Caco-2 (cell line): ENCODE measurements at places on chromosomes 4 and X. TPM values are rescaled to one million over a fixed set of nuclear protein-coding genes. Genes with fewer than 3 reads are reported as not detected.

DNA sequence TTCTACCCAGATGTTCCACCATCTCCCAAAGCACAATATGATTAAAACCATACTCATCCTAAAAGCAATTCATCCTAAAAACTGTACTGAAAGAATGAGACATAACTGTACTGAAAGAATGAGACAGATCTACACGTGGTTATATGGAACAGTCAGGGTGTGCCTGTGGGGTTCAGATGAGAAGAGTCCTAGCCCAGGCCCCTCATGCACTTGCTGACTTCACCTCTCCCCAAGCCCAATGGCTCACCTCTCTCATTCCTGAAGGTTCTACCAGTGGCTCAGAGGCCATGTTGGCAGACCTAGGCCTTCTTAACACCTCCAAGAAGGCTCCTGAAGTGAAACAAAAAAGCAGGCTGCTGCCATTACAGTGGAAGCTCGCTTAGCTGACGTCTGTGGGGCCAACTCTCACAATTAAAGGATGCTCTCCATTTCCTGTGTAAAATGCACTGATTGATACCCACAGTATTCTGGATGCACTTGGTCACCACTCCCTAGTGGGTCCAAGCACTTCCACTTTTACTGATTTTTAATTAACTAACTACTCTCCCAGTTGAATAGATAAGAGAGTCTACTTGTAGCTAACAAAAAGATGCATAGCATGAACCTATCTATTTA, 3.8 kb downstream of the PLAC1 start:
- H3K36me3 ChIP-seq: no peaks in the 10 kb centered on the region
- no peaks in the 10 kb centered on the region for H3K4me1 ChIP-seq
- DNase-seq: no peak
- no peaks in the 10 kb centered on the region for H3K27me3 ChIP-seq
- no peak overlapping the region for H3K27ac ChIP-seq

- no peak overlapping the region for H3K4me3 ChIP-seq
- H3K27ac ChIP-seq: no peak overlapping the region
- no peaks in the 10 kb centered on the region for H3K4me1 ChIP-seq
- no peaks in the 10 kb centered on the region for H3K27me3 ChIP-seq
These were observed 47.8 kb upstream of the CLNK start for GRCh38 chr4:10732235-10732913.

- H3K4me1 ChIP-seq: no peaks in the 10 kb centered on the region
- no peak overlapping the region for H3K27ac ChIP-seq
- DNase-seq: no peak
- no peak overlapping the region for H3K4me3 ChIP-seq
- H3K27me3 ChIP-seq: no peaks in the 10 kb centered on the region
- H3K36me3 ChIP-seq: no peaks in the 10 kb centered on the region
These were observed 88.3 kb downstream of the EVC2 start for GRCh38 chr4:5619913-5620625.

Gene BMPR1B
- 8.7 and 9.9 TPM in 2 replicates for total RNA-seq

Gene MAGEC2
- not detected in 2 replicates for total RNA-seq

- H3K4me1 ChIP-seq: no peaks in the 10 kb centered on the region
- H3K36me3 ChIP-seq: no peaks in the 10 kb centered on the region
- no peak overlapping the region for H3K4me3 ChIP-seq
- no peak overlapping the region for H3K27ac ChIP-seq
- no peaks in the 10 kb centered on the region for H3K27me3 ChIP-seq
These were observed 407.4 kb upstream of the AADAT start for GRCh38 chr4:170497112-170497511.

GRCh38 chrX:103461156-103461555, 58.1 kb downstream of the RAB40A start:
- no peaks in the 10 kb centered on the region for H3K36me3 ChIP-seq
- H3K4me3 ChIP-seq: no peak overlapping the region
- H3K27me3 ChIP-seq: no peaks in the 10 kb centered on the region
- no peak for DNase-seq

Gene VCX3B
- total RNA-seq: not detected in 2 replicates

DNA sequence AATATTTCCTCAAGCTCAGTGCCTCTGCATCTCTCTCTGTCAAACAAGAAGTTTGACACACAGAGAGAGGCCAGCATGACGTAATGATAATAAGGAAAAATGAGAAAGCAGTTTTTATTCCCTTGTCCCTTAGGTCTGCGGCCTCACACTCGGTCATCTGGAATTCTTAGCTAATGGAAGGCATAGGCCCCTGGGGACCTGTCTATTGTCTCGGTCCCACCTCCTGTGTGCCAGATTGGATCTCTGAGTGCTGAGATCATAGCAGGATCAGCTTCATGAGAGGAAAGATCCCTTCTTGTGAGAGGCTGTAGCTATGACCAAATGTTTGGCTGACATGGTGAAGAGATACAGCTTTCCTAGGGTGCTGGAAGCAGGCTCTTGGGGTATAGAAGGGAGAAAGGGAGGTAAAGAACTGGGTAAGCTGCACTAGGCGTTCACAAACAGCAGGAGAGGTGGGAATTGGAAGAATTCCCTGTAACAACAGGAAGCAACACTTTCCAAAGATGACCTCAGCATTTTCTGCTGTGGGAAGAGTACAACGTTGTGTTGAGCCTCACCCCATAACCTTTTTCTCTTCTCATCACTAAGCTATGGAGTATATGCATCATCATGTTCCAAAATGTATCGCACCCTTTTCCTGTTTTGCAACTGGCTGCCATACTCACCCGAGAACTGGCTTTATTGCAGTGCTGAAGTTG, 20.2 kb downstream of the TMEM31 start:
- no peaks in the 10 kb centered on the region for H3K27me3 ChIP-seq
- H3K4me3 ChIP-seq: no peak overlapping the region
- no peak overlapping the region for H3K27ac ChIP-seq
- no peak for DNase-seq
- no peaks in the 10 kb centered on the region for H3K36me3 ChIP-seq

GRCh38 chr4:147518846-147519767, 38.2 kb downstream of the EDNRA start:
- peak; percentile 64 for DNase-seq
- H3K4me1 ChIP-seq: no peaks in the 10 kb centered on the region
- no peaks in the 10 kb centered on the region for H3K36me3 ChIP-seq
- no peak overlapping the region for H3K4me3 ChIP-seq

DNA sequence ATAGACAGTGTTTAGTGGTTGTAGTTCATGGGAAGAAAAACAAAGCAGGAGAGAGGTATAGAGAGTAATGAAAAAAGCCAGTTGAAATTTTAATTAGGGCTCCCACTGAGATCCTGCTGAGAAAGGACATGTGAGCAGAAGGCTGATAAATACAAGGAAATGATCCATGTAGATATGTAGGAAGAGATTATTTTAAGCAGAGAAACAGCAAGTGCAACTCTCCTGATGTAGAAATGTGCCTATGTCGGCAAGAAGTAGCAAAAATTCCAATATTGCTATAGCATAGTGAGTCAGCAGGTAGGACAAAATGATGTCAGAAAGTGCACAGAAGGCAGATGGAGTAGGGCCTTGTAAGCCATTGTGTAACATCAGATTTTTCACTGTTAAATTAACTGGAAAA, 1027.3 kb downstream of the PCDH18 start:
- H3K4me3 ChIP-seq: no peak overlapping the region
- no peaks in the 10 kb centered on the region for H3K36me3 ChIP-seq
- H3K27me3 ChIP-seq: no peaks in the 10 kb centered on the region
- H3K4me1 ChIP-seq: no peaks in the 10 kb centered on the region
- no peak for DNase-seq
- no peak overlapping the region for H3K27ac ChIP-seq

DNA sequence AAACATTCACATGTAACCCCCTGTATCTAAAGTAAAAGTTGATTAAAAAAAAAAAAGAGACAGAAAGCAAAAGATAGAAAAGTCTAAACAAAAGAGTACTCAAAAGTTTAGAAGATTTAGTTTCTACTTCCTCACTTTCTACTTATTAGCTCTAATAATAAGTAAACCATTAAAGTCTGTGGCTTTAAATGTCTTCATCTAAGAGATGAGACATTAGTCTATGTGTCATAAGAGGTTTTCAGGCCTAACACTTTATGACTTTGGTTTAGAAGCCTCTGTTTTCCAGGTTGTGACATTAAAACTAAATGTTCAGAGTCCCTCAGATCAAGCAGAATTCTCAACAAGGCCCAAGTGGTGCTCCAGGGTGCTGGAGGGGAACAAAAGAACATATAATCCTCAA, 42.2 kb upstream of the GUCY1A1 start:
- no peak for DNase-seq
- no peaks in the 10 kb centered on the region for H3K36me3 ChIP-seq
- H3K27me3 ChIP-seq: no peaks in the 10 kb centered on the region

- H3K4me3 ChIP-seq: no peak overlapping the region
- DNase-seq: no peak
- no peaks in the 10 kb centered on the region for H3K36me3 ChIP-seq
- H3K27ac ChIP-seq: no peak overlapping the region
- H3K4me1 ChIP-seq: no peaks in the 10 kb centered on the region
- no peaks in the 10 kb centered on the region for H3K27me3 ChIP-seq
These were observed 378.0 kb upstream of the DMD start for GRCh38 chrX:33589316-33589715.

- H3K27ac ChIP-seq: no peak overlapping the region
- no peaks in the 10 kb centered on the region for H3K27me3 ChIP-seq
- no peak overlapping the region for H3K4me3 ChIP-seq
These were observed 235.3 kb downstream of the TENM3 start for GRCh38 chr4:182478475-182478874.

DNA sequence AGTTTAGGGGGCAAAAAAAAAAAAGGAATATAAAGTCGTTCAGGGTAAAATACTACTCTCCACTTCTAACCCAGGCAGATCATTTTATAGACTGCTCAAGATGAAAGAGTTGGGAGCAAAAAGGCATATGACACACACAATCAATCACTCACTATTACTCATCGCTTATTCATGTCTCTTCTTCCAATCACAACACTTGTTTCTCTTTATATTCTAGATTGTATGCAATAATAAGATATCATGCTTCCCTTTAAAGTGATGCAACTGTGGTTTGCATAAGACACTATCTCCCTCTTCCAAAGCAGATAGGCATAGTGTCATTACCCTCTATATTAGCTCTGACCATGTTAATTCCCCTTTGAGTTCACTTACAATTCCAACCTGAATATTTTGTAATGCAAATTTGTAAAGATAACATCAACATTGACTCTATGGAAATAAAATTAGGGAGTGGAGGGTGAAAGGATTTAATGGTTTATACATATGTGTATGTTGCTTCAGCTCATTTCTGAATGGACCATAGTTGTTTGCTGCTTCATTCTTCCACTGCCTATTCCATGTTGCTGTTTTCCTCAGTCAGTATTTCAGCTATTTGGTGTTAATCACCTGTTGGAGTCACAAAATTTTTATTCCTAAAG, 154.9 kb upstream of the EPHA5 start:
- H3K4me1 ChIP-seq: no peaks in the 10 kb centered on the region
- H3K4me3 ChIP-seq: no peak overlapping the region
- no peaks in the 10 kb centered on the region for H3K36me3 ChIP-seq
- no peak overlapping the region for H3K27ac ChIP-seq
- no peaks in the 10 kb centered on the region for H3K27me3 ChIP-seq

DNA sequence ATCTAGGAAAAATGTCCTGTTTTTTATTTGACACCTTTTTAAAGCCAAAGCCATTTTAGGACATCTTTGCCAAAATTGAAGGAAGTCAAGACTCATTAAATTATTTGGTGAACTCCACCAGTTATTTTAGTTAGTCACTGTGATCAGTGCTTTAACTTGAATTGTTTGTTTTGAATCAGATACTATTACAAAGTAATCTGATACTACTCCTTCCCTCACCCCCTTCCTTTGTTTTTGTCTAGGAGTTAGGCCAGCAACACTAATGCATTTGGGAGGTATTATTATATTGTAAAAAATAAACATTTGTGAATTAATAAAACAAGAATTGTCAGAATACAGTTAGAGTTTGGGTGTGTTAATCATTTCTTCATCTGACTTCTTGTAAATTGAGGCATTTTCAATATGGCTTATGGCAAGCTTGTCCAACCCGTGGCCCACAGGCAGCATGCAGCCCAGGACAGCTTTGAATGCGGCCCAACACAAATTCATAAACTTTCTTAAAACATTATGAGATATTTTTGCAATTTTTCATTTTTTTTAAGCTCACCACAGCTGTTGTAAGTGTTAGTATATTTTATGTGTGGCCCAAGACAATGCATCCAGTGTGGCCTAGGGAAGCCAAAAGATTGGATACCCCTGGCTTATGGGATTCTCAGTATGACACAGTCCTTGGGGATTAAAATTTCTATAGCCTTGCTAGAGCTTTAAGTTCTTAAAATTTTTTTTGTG, 182.2 kb downstream of the BMPR1B start:
- no peak overlapping the region for H3K4me3 ChIP-seq
- H3K36me3 ChIP-seq: no peaks in the 10 kb centered on the region
- H3K27ac ChIP-seq: no peak overlapping the region
- H3K27me3 ChIP-seq: no peaks in the 10 kb centered on the region
- DNase-seq: no peak

DNA sequence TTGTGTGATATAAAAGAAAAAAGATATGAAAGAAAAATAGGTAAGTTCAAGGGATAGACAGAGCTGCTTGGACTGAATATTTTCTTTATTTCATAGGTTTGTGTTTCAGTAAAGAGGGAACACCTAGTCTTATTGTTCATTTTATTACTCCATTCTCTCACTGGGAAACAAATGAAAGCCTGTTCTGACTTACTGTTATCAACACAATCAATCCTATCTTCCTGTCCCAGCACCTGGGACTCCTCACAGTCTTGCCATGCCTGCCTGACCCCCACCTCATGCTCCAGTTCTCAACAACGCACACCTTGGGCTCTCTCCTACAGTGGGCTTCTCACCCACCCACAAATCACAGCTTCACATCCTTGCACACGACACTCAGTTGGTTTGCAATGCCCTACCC, 189.5 kb downstream of the PRDM5 start:
- H3K27me3 ChIP-seq: no peaks in the 10 kb centered on the region
- no peaks in the 10 kb centered on the region for H3K4me1 ChIP-seq
- H3K4me3 ChIP-seq: no peak overlapping the region
- H3K27ac ChIP-seq: no peak overlapping the region
- H3K36me3 ChIP-seq: no peaks in the 10 kb centered on the region

GRCh38 chrX:65677954-65678469, 10.6 kb downstream of the MSN start:
- no peaks in the 10 kb centered on the region for H3K4me1 ChIP-seq
- no peak overlapping the region for H3K4me3 ChIP-seq
- no peaks in the 10 kb centered on the region for H3K27me3 ChIP-seq
- DNase-seq: no peak

GRCh38 chr4:82219346-82219745, 154.4 kb downstream of the HNRNPD start:
- no peaks in the 10 kb centered on the region for H3K4me1 ChIP-seq
- DNase-seq: no peak
- no peak overlapping the region for H3K4me3 ChIP-seq
- H3K27ac ChIP-seq: no peak overlapping the region

DNA sequence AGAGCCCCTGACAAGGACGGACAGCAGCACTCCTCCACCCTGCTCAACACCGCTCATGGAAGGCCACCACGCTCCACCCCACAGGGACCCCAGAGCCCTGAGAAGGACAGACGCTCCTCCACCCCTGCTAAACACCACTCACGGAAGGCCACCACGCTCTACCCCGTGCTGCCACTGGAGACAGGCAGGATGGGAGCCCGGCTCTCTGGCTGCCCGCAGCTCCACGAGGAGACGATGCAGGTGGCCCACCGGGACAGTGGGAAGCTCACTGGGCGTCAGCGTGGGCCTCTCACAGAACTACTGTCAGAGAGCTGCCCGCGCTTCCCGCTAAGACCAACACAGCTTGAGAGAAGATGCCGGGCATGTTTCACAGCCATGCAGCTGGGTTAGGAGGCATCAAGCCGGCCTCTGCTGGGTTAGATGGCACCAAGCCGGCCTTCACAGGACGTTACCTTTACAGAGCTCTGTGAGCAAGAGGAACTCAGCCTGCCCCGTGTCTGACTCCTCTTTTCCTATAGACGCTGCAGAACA, 20.8 kb downstream of the GAK start:
- H3K27me3 ChIP-seq: no peaks in the 10 kb centered on the region
- H3K4me3 ChIP-seq: no peak overlapping the region
- no peaks in the 10 kb centered on the region for H3K4me1 ChIP-seq
- no peak overlapping the region for H3K27ac ChIP-seq
- H3K36me3 ChIP-seq: no peaks in the 10 kb centered on the region; the same call in 1 of the 2 replicates

Gene DRP2
- 0.09 and 0.14 TPM in 2 replicates for total RNA-seq
